Foreskin fibroblast (primary cell): ENCODE measurements at places on chromosomes 1 and 21.

- DNase-seq = no peak
Measured at GRCh38 chr1:240099748-240100147, 8.1 kb downstream of the FMN2 start.

- DNase-seq = peak; percentile 24
Measured at GRCh38 chr21:29376556-29376955, 77.8 kb downstream of the BACH1 start.

DNA sequence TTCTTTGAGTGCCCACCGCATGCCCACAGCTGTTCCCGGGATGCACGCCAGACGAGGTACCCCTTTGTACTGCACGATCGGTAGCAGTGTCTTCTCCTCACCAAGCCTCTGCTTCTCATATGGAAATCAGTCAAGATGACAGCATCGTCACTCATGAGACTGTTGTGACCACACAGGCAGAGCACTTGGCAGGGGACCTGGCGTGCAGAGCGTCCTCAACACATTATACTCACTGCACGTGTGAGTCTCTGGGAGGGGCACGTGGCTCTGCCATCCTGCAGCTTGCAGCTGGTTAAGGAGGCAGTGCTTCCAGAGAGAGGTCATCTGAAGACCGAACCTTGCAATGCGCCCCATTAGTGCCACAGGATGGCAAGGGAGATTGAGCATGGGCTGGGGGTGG, 266.8 kb downstream of the NPHP4 start:
- no peak for DNase-seq

DNA sequence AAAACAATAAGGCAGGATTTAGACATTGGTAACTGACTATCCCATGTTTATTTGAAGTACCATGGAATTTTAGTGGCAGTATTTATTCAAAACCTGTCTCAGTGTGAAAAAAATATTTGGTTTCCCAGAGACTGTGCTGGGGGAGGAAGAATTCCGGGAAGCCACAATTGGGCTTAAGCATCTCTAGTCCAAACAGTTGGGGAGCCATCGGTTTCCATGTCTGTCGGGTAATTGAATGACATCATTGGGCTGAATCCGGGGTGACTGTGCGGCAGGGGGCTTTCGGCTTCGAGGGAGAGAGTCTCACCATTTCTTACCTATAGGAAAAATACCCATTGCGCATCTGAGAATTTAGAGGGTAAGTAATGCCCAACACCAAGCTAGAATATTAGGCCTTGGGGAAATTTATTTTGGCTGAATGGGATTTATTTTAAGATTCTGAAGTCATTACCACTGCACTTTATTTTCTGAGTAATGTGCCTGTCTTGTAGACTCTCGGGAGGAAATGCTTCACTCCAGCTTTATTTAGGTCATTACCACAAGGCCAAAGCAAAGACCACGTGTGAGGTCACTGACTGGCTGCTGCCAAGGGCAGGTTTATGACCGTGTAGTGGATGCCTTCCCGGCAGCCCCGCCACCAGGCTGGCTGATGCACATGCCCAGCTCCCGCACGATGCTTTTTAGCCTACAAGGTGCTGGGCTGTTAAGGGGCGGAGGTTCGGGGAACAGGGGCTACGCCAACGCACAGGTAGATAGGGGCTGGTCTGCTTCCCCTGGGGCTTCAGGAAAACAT, 23.1 kb upstream of the UMODL1 start:
- peak; percentile 93 for DNase-seq

DNA sequence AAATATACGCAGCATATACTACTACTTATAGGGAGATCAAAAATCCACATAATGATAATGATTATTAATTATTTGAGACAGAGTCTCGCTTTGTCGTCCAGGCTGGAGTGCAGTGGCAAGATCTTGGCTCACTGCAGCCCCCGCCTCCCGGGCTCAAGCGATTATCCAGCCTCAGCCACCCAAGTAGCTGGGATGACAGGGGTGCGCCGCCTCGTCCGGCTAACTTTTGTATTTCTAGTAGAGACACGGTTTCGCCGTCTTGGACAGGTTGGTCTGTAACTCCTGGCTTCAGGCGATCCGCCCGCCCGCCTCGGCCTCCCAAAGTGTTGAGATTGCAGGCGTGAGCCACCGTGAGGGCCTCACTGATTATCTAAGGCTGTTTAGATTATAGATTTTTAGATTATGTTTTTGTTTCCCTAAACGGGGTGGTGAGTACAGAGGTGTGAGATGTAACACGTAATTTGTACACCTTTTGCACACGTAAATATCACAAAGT, 548 bp upstream of the SLC25A33 start:
- no peak for DNase-seq
